Gastroesophageal sphincter (tissue), 4 donors: ENCODE measurements at places on chromosomes 1 and 21.

DNA sequence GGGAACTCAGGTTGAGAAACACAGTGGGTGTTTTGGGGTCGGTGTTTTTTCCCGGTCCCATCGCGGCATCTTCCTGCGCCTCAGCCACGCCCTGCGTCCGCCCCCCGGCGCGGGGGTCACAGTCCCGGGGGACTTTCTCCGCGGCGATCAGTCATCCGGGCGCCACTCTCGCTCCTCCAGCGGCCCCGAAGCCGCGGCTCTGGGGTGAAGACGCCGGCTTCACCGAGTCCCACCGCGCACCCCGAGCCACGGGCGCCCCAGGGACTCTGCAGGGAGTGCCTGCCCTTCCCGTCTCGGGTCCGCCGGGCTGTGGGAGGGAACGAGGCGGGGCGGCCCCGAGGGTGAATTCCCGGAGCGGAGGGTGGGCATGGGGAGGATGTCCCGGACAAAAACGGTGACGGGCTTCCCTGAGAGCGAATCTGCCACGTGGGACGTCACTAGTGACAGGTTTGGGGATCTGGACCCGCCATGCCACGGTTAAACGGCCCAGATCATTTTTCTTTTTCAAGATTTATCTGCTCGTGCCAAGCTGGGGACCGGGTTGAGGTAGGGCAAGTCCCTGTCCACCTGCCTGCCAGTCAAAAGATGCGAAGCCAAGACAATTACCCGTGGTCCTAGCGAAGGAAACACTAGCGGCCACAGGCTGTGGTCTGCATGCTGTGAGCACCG is 717 bp upstream of the BATF3 start:
- H3K27me3 ChIP-seq, result no peaks in the 10 kb centered on the region
- no peaks in the 10 kb centered on the region for H3K36me3 ChIP-seq
- peaks cover 7% of the 10 kb centered on the region for H3K4me1 ChIP-seq
- H3K4me3 ChIP-seq, result peak overlapping the region; percentile 67
- H3K27ac ChIP-seq, result peak overlapping the region; percentile 82

GRCh38 chr1:233394860-233395717 is 67.6 kb downstream of the MAP3K21 start:
- no peak overlapping the region for H3K27ac ChIP-seq
- peaks cover 37% of the 10 kb centered on the region for H3K27me3 ChIP-seq
- H3K4me1 ChIP-seq, result no peaks in the 10 kb centered on the region
- no peaks in the 10 kb centered on the region for H3K36me3 ChIP-seq

DNA sequence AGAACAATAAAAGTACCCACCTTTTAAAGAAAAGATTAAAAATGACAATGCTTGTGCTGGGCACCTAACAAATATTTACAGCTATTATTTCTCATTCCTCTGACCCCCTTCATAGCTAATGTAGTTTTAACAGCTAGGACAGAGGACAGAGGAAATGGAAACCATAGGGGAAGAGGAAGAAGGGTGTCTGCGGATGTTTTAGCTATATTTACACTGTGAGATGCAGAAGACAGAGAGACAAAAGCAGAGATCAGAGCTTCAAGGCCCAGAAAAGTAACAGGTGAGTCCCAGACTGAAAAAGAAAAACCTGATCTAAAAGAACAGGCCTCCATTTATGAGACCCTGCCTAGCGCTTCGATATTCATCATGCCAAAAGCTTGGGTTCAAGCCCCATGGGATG is 72.0 kb downstream of the ZNF281 start:
- H3K4me3 ChIP-seq, result no peak overlapping the region
- no peak overlapping the region for H3K27ac ChIP-seq
- no peaks in the 10 kb centered on the region for H3K27me3 ChIP-seq
- no peaks in the 10 kb centered on the region for H3K4me1 ChIP-seq

DNA sequence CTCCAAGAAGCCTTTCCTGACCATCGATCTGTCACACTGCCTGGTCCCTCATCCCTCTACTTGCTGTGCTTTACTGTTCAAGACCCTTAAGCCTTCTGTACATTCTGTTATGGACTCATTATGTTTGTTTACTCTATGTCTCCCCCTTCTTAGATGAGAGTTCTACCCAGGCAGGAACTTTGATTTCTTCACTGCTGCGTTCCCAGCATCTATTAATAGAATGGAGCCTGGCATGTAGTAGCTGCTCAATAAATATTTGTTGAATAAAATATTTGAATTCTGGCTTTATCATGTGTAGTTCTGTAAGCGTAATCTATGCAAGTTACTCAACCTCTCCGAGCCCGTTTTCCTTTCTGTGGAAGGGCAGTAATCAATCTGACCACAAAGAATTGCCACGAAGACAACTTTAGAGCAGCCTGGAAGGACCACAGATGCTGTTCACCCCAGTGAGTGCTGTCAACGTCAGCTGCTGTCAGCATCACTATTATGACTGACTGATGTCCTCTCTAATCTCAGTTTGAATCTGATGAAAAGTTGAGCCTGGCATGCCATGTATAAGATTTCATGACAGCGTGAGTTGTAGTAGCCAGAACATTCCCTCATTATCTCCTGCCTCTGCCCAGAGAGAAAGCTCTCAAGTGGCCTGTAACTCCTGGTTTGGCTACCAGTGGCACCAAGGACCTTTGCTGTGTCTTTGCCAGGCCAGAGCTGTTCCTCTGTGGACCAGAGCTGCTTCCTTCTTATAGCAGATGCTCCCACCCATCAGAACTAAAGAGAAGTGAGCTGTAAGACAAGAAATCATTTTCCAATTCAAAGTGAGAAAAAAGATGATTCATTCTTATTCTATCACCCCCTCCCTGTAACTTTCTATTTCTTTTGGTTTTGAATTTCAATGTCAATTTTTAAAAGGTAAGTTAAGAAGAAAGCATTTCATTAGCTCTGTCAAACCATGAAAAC is 94.5 kb downstream of the PRDM2 start:
- H3K27ac ChIP-seq, result no peak overlapping the region
- no peaks in the 10 kb centered on the region for H3K27me3 ChIP-seq
- H3K4me1 ChIP-seq, result peaks cover 6% of the 10 kb centered on the region

DNA sequence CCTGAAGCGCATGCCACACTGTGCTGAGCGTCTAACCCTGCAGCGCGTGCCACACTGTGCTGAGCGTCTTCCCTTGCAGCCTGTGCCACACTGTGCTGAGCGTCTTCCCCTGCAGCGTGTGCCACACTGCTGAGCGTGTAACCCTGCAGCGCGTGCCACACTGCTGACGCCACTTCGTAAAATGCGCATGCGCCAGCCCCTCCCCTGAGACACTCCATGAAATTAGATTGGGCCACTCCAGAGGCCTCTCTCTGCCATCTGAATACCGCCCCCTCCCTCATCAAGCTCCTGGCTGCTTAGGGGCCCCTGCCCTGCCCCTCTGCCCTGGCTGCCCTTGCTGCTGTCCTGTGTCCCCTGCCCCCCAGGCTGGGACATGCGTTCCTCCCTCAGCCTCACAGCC is 84.8 kb downstream of the POFUT2 start:
- H3K4me1 ChIP-seq, result no peaks in the 10 kb centered on the region
- ATAC-seq, result no peak
- H3K27ac ChIP-seq, result no peak overlapping the region
- H3K4me3 ChIP-seq, result no peak overlapping the region
- peaks cover 100% of the 10 kb centered on the region for H3K36me3 ChIP-seq
- no peaks in the 10 kb centered on the region for H3K27me3 ChIP-seq

- no peak for ATAC-seq
- no peak overlapping the region for H3K4me3 ChIP-seq
- peaks cover 27% of the 10 kb centered on the region for H3K27me3 ChIP-seq
- no peak overlapping the region for H3K27ac ChIP-seq
These were observed 9.3 kb downstream of the FMO1 start for GRCh38 chr1:171257607-171258076.

- H3K27me3 ChIP-seq, result no peaks in the 10 kb centered on the region
- no peak overlapping the region for H3K4me3 ChIP-seq
- H3K4me1 ChIP-seq, result no peaks in the 10 kb centered on the region
- ATAC-seq, result no peak
- H3K36me3 ChIP-seq, result no peaks in the 10 kb centered on the region
These were observed 145.7 kb upstream of the TIAM1 start for GRCh38 chr21:31489726-31490125.

DNA sequence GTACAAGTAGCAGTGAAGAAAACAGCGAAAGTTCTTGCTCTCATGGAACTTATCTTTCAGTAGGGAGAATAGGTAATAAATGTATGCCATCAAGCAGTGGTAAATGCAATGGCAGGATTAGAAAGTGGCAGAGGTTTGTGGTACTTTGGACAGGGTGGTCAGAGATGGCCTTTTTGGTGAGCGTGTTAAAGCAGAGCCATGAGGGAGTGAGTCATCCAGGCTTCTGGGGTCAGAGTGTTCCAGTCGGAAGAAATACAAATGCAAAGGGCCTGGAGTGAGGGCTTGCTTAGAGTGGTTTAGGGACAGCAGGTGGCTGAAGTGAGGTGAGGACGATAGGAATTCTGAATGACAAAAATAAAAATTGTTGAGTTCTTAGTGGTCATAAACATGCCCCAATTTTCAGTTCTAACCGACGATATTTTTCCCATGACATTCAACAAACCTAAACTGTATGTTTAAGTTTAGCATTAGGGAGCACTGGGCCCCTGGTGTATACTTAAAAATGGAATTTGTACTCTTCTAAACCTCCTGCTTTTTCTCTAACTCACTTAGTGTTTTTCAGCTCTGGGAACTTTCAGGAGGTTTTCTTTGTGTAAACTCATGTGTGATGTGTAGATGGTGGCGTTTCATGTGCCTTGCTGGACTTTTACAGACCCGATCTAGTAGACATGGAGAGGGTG is 78.2 kb downstream of the MACF1 start:
- no peaks in the 10 kb centered on the region for H3K27me3 ChIP-seq
- H3K36me3 ChIP-seq, result peaks cover 53% of the 10 kb centered on the region
- peak overlapping the region; percentile 18 for H3K27ac ChIP-seq
- peak; percentile 68 for ATAC-seq

- ATAC-seq, result no peak
- no peaks in the 10 kb centered on the region for H3K36me3 ChIP-seq
- no peak overlapping the region for H3K4me3 ChIP-seq
- peaks cover 7% of the 10 kb centered on the region for H3K27me3 ChIP-seq
- no peak overlapping the region for H3K27ac ChIP-seq
These were observed 14.8 kb upstream of the FAM163A start for GRCh38 chr1:179728271-179728670.

GRCh38 chr1:223738465-223739365 is 26.4 kb downstream of the CAPN2 start:
- H3K27ac ChIP-seq, result peak overlapping the region; percentile 85
- ATAC-seq, result peak; percentile 56
- no peak overlapping the region for H3K4me3 ChIP-seq
- no peaks in the 10 kb centered on the region for H3K27me3 ChIP-seq
- H3K36me3 ChIP-seq, result no peaks in the 10 kb centered on the region

DNA sequence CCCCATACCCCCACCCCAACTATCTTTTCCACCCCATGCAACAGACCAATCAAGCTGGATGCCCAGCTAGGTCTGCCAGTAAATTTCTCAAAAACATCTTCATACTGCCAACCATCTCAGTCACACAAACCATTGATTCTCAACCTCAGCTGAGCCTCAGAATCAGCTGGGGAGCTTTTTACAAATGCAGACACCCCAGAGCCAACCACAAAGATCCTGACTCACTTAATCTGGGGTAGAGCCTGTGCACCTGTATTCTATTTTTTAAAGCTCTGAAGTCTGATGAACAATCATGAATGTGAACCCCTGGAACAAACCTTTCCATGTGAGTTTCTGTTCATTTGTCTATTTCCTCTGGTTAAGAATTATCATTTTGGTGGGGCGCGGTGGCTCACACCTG is 66.0 kb downstream of the ZNF281 start:
- no peak overlapping the region for H3K27ac ChIP-seq
- H3K36me3 ChIP-seq, result no peaks in the 10 kb centered on the region
- H3K27me3 ChIP-seq, result no peaks in the 10 kb centered on the region
- H3K4me1 ChIP-seq, result no peaks in the 10 kb centered on the region
- no peak overlapping the region for H3K4me3 ChIP-seq

- no peaks in the 10 kb centered on the region for H3K36me3 ChIP-seq
- no peaks in the 10 kb centered on the region for H3K4me1 ChIP-seq
- H3K27me3 ChIP-seq, result no peaks in the 10 kb centered on the region
These were observed 25.7 kb upstream of the EPHA8 start for GRCh38 chr1:22537441-22538139.
